ENCODE measurements at places on chromosomes 6 and 20.

DNA sequence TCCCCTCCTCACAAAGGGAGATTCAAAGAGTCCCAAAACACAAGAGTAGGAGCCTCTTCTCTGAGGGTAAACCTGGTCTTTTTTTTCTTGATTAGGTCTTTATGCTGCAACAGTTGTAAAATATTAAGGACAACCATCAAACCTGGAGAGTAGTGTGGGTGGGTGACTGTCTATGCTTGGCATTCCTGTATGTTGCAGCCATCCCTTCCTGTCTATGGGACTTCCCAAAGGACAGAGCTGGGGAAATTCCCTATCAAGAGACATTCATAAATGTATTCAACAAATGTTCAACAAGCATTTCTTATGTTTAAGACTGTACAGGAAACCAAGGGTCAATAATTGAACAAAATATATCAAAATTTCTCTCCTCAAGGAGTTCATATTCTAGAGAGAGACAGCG, 5.5 kb downstream of the BTN2A2 start:
- DNase-seq = no peak

GRCh38 chr6:111534231-111534751, 51.3 kb upstream of the REV3L start:
- no peak for DNase-seq

GRCh38 chr6:41074692-41075436, 2.1 kb downstream of the NFYA start:
- DNase-seq = no peak

GRCh38 chr6:131390322-131390721, 182.7 kb upstream of the ARG1 start:
- no peak for DNase-seq

All from NCI-H2081 treated with DMSO at 0.1 percent for 48 hours (cell line).